ENCODE measurements at places on chromosomes 2 and 18.

DNA sequence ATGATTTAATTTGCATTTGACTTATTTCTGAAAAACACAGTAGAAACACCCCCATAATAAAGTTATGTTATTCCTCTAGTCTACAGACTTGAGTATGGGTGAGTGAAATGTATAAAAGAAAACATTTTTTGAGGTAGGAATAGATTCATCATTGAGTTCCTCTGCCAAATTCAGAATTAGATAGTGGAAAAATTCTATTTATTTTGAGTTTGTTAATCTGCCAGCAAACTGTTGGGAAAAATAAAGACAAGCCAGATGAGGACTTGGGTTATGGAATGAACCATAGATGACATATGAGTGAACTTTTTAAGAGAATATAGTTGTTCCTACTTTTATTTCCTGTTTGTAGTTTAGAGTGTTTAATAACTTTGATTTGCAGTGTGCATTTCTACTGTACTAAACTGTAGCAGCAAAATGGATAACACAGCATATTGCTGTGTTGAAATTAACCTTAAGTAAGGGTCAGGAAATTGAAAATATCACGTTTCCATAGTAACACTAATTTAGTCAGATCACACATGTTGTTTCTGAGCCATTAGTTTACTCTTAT, 35.6 kb upstream of the PNPT1 start:
- DNase-seq: no peak

DNA sequence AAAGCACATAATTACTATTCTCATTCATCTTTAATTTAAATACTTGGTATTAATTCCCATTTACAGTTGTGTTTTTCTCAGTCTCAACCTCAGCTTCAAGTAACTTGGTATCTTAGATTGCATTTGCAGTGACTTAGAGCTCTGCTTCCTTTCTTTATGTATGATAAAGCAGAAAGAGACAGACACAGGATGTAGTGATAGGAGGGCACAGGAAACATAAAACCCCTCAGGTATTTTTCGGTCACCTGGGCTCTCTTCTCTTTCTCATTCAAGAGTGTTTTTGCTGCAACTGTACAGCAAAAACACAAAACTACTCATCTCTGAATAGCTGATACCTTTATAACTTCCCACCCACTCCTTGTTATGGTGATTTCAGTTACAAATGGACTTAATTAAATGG, 83.1 kb downstream of the KCTD18 start:
- DNase-seq: no peak

- no peak for DNase-seq
These were observed 3.2 kb downstream of the MTHFD2 start for GRCh38 chr2:74201596-74201995.

GRCh38 chr2:63675026-63675425, 86.3 kb downstream of the MDH1 start:
- no peak for DNase-seq

DNA sequence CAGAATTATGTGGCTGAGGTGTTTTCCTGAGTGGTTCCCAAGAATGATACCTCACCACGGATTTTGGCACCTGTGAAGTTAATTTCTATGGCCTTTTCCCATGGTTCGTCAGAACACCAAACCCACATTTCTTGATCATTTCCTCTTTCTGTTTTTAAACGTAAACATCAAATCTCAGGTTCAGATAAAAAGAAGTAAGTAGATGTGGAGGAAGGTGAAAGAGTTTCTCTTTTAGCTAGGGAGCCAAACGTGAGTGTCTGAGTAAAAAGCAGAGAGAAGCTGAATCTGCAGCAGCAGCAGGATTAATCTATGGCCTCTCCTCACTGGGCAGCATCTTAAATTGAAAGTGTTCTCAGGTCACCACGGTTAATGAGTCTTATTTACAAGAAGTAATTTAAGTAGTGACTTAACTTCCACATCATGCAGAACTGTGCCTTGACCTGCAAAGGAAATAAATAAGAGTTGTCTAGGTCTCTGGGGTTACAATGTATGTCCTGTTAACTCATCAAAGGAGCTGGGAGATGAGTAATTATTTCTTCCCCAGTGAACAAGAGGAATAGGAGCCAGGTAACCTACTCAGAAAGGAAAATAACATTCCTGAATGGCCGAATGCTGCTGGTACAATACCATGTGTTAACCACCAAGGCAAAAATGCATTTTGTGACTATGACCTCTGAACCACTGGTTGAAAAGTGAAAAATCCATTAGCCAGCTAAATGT, 139.6 kb upstream of the NETO1 start:
- DNase-seq: no peak

- peak; percentile 50 for DNase-seq
These were observed 9.4 kb downstream of the COL3A1 start for GRCh38 chr2:188983427-188984064.

GRCh38 chr2:107461301-107461700, 365.4 kb upstream of the RGPD4 start:
- DNase-seq: no peak

DNA sequence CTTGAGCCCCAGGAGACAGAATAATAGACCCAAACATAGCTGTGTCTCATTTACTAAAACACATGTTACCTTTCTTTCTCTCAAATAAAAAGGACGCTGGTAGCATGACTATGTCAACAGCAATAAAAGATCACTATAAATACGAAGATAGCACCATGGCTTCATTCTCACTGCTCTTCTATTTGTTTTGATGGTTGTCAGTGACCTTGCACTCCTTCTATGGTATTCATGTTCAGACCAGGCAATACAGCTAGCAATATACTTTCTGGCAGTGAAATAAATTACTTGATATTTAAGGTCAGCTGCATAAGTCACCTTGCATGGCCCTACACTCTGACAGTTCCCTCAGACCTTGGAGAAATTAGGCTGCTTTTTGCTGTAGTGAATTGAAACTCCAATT, 263.2 kb upstream of the CDH7 start:
- DNase-seq: no peak

DNA sequence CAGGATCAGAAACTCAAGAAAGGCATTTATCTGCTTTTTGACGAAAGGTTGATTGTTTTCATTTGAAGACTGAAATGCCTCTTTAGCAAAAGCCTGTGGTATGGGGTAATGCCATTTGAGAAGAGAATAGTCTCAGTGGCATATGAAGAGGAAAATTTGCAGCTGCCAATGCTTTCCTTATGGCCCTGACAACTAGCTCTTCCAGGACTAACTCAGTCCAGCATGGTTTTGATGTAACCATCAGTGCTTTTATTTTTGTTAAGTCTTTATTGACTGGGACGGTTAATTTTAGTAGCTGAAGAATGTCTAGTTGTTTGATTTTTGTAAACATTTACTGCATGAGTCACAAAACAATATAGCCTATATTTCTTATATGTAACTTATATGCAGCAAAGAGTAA, 158.4 kb downstream of the LNPK start:
- DNase-seq: no peak

DNA sequence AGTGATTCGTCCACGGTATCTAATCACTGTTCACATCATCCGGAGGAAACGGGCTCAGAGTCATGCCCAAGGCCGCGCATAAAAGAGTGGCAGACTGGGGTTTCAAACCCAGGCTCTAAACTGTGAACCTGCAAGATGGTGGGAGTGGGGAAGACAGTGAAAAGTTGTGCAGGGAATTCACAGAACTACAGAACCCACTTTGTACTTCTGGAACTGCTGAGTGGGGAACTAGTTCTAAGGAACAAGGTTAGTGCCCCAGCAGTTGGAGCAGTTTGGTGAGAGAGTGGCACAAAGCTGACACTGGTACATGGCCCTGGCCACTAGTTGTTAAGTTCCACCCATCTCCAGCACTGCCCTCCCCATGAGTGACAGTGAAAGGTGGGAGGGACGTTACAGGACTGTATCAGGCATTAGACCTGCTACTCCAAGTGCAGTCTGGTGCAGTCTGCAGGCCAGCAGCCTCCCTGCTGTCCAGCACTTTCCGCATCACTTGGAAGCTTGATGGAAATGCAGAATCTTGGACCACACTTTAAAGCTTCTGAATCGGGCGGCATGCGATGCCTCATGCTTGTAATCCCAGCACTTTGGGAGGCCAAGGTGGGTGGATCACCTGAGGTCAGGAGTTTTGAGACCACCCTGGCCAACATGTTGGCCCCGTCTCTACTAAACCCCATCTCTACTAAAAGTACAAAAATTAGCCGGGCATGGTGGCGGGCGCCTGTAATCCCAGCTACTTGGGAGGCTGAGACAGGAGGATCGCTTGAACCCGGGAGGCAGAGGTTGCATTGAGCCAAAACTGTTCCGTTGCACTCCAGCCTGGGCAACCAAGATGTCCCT, 47.3 kb downstream of the C2orf42 start:
- no peak for DNase-seq

- no peak for DNase-seq
These were observed 694.6 kb downstream of the CPS1 start for GRCh38 chr2:211251016-211251415.

GRCh38 chr2:64128943-64129391, 15.3 kb downstream of the PELI1 start:
- DNase-seq: no peak

DNA sequence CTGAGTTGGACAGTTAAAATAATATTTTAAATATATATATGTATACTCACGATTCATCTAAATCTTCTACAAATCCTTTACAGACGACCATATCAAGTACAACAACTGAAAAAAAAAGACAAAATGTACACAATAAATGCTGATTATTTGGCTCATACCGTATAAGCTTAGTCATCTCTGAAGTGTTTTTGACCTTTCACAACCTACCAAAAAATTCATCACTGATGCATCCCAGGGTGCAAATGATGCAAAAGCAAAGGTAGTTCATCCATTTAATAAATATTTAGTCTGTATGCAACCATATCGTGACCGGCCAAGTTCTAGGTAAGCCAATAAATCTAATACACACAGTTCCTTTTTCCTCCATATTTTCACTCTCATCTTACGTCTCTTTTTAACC, 1.1 kb downstream of the TMX3 start:
- no peak for DNase-seq

DNA sequence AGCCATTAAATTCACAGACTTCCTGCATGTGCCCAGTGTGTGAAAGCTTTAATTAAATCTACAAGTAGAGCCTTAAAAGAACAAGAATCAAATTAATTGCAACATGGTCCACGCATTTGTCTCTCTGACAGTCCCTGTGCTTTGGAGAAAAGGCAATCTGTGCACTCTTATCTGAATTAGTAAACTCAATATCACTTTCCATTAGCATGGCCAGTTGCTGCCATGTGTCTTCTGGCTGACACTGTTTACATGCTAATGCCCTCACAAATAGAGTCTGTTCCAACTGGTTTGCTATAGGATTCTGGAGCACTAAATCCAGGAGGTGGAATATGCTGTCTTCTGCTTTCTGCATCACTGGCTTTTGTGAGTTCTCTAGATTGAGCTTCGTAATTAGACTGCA, 434.5 kb upstream of the RAB12 start:
- no peak for DNase-seq

DNA sequence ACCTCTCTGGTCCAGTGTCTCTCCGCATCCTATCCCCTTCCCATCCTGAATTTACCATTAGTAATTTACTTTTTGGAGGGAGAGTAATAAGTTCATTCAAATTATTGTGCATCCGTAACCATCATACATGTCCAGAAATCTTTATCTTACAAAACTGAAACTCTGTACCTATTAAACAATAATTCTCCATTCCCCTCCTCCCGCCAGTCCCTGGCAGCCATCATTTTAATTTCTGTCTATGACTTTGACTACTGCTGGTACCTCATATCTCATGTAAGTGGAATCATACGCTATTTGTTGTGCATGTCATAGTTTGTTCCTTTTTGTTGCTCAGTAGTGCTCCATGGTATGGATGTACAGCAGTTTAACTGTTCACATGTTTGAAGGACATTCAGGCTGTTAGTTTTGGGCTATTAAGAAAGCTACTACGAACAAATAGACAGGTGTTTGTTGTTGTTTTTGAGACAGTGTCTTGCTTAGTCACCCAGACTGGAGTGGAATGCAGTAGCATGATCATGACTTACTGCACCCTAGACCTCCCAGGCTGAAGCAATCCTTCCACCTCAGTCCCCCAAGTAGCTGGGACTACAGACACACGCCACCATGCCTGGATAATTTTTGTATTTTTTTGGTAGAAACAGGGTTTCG, 2.0 kb downstream of the LIMS1 start:
- no peak for DNase-seq

GRCh38 chr2:120174963-120175581, 48.1 kb downstream of the TMEM185B start:
- peak; percentile 2 for DNase-seq

GRCh38 chr2:187615902-187616301, 61.7 kb upstream of the TFPI start:
- DNase-seq: no peak

DNA sequence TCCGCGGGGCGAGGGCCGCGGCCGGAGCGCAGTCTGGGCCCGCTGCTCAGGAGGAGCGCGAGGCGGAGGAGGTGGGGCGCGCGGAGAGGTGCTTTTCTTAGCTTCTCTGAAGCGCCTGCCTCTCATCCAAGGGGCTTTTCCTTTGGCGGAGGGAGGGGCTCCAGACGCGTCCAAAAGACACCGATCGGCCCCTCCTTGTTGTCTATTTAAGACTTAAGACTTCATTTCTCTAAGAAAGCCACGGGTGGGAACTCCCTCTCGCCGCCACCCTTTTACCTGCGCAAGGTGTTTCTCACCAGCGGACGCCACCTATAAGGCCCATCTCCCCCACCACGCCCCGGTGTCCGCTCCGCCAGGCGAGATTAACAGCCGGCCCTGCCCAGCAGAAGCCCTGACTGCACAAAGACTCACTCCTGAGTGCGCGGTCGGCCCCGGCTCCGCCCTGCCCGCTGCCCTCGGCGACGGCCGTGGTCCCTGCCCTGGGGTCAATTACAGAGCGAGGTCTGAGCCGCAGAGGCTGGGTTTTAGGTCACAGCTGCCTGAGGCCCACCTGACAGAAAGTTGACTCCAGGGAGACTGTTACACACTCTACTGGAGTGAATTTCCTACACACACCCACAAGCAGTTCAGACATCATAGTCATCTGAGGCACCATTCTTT, at the start of gene DSC2:
Gene DSC2 (minus strand): TSS at position 397 of the 660 bp plus-strand sequence. CDS start 450 bp downstream, outside the sequence.
- no peak for DNase-seq

- DNase-seq: no peak
These were observed 318.1 kb upstream of the EPAS1 start for GRCh38 chr2:45979065-45979464.

DNA sequence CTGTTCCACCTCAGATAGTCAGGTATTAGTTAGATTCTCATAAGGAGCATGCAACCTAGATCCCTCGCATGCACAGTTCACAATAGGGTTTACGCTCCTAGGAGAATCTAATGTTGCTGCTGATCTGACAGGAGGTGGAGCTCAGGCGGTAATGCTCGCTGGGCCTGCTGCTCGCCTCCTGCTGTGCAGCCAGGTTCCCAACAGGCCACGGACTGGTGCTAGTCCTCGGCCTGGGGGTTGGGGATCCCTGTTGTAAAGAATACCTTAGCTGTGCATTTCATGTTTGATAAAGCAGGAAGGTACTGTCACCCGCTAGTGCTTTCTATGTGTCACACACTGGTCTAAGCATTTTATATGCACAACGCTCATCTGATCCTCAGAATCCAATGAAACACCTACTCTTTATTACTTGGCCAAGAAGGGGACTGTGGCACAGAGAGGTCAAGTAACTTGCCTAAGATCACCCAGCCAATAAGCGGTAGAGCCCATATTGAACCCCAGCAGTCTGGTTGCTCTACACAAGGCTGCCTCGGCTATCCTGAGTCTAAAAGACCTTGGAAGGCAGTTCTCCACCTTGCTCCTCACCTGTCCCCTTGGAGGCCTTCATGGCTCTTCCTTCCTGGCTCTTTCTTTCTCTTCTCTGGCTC, 35.8 kb downstream of the SLC4A3 start:
- DNase-seq: no peak

Data from BJ (cell line).